ENCODE measurements at places on chromosomes 11 and 22.

- DNase-seq, result peak; percentile 31
These were observed 15.9 kb downstream of the PTPN5 start for GRCh38 chr11:18775492-18776292.

DNA sequence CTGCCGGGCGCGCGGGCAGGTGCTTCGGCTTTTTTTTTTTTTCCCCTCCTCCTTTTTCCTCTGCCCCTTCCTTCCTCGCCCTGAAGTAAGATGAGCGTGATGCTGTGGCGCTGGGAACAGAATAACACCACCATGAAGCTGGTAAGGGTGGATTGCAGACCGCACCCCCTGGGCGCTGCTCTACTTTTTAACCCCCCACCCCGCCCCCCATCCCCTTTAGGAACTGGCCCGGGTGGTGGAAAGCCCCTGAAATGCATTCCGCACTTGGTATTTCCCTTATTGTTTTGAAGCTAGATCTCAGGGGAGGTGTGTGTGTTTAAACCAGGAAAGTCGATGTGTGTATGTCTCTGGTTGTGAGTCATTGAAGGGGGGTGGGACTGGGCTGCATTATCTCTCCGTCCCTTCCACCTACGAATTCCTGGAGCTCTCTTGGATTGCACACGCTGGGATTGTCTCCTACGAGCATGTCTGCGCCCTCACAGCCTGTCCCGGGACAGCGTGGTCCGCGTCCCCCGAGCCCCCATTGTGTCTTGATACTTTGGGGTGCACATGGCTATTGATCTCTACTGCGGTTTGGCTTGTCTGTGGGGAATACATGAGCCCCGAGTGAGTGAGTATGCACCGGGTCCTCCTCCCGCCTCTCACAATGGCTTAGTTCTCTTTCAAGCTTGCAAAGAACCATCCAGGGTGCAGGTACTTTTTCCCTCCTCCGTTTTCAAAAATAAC, 64.9 kb downstream of the NAV2 start:
- no peak for DNase-seq

DNA sequence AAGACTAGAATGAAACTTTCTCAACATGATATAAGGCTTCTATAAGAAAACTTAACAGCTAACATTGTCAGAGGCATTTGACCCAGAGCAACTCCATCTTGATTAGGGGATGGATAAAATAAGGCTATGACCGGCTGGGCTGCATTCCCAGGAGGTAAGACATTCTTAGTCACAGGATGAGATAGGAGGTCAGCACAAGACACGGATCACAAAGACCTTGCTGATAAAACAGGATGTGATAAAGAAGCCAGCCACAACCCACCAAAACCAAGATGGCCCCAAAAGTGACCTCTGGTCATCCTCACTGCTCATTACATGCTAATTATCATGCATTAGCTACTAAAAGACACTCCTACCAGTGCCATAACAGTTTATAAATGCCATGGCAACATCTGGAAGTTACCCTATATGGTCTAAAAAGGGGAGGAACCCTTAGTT, 135.2 kb downstream of the TTC28 start:
- no peak for DNase-seq

- DNase-seq, result peak; percentile 88
These were observed at the start of the genes NUDT22 and TRPT1 for GRCh38 chr11:64225608-64226506. Gene NUDT22 (plus strand): TSS chr11:64226274. CDS start chr11:64226653, 379 bp downstream. Gene TRPT1 (minus strand): TSS chr11:64226186. CDS start chr11:64225860, 326 bp downstream.

GRCh38 chr22:31618057-31618456, 44.0 kb downstream of the PISD start:
- no peak for DNase-seq

GRCh38 chr11:67040147-67040546, 16.5 kb upstream of the RHOD start:
- DNase-seq, result no peak

GRCh38 chr11:87428266-87428665, 390.5 kb downstream of the TMEM135 start:
- no peak for DNase-seq

DNA sequence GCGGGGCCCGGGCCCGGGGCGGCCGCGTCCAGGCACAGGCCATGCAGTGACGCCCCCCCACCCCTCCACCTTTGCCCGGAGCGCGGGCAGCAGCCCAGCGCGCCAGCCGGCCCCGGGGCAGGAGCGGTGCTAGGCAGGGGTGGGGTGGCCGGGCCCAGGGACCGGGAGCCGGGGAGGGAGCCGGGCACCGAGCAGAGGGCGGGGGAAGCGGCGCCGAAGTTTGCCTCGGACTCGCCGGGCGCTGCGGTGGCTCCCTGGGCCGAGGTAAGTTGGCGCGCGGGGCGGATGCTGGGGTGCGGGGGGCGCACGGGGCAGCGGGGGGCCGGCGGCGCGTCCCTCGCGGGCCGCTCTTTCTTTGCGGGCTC, 332 bp downstream of the TEAD1 start:
- DNase-seq, result peak; percentile 7

GRCh38 chr11:68661014-68661413, 23.3 kb upstream of the GAL start:
- no peak for DNase-seq

- DNase-seq, result no peak
These were observed 100.1 kb downstream of the RDX start for GRCh38 chr11:110196241-110196754.

GRCh38 chr11:64581057-64581523, 9.9 kb upstream of the SLC22A12 start:
- no peak for DNase-seq

DNA sequence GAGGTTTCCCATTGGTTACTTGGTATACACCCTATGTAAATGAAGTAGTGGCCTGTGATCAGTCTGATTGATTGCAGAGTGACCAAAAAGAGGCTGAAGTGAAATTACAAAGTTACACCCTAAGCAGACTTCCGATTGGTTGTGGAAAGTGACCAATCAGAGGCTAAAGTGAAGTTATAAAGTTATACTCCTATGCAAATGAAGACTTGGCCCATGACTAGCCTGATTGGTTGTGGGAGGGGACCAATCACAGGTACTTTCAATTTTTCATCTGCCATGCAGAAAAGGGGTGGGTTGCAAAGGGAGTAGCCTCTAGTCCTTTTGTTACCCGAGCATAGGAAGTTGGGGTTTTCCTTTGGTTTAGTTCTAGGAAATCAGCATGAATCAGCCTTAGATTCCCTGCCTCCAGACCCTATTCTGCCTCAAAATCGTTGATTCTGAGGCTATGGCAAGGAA, 18.1 kb upstream of the CSTF3 start:
- no peak for DNase-seq

DNA sequence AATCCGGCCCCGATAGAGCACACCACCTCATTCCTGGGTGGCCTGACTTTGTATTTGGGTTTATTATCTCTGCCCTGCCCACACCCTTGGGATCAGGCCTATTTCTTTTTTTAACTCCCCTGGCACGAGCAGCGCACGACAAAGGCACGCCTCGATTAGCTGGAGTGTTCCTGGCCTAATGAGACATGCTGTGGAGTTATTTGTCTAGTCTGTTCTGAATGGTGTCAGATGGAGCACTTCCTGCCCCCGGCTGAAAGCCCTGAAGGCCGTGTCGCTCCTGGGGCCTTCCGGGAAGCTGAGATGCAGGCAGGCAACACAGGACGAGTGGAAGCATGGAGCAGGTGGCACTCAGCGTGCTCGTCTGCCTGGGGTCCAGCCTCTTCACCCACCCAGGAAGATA, 47.1 kb downstream of the LARGE1 start:
- no peak for DNase-seq

DNA sequence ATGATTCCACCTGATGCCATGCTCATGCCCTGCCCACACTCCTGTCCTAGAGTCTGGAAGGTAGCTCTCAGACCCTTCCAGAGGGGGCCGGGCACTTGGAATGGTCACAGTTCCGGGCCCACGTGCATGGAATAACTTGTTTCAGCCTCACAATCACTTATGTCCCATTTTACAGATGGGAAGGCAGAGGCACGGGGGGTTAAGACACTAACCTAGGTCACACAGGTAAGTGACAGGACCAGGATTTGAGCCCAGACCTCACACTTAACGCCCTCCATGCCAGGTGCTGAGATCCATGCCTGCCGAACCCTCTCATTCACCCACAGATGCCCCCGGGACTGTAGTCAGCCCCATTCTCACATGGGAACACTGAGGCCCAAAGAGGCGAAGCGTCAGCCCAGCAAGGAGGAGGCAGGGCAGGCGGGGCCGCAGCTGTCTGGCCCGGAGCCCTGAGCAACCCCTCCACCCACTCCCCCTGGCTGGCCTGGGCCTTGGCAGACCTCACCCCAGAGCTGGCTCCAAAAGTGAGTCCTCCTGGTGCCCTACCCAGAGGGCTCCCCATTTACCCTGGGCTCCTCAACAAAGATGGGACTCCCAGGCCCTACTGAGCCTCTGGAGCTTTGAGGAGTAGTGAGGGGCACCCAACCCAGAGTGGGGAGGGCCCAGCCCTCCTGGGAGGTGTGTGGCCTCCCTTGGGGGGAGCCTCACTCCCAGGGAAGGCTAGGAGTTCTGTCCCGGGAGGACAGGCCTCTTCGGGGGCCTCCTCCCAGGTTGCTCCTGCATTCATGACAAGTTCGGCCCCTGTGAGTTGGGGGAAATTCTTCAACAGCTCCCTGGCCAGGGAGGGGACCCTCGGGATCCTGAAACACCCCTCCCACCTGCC, 2.4 kb upstream of the ALDH3B1 start:
- DNase-seq, result no peak

GRCh38 chr11:16881074-16881709, 133.0 kb downstream of the PLEKHA7 start:
- no peak for DNase-seq

DNA sequence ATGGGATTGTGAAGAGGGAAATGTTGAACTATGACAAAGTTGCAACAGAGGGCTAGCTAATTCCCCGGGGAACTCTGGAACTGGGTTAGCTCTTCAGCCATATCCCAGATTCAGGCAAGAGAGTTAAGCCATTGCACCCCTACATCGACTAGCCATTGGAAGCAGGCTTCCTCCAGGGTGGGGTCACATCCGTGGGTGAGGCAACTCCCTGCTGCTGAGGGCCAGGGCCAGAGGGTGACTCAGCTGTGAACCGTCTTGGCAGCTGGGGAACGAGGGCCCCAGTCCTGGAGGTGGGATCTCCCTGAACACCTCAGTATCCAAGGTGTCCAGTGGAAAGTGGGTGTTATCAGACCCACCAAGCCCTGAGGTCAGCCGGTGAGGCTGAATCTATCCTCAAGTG, 41.1 kb downstream of the RPS6KA4 start:
- no peak for DNase-seq

DNA sequence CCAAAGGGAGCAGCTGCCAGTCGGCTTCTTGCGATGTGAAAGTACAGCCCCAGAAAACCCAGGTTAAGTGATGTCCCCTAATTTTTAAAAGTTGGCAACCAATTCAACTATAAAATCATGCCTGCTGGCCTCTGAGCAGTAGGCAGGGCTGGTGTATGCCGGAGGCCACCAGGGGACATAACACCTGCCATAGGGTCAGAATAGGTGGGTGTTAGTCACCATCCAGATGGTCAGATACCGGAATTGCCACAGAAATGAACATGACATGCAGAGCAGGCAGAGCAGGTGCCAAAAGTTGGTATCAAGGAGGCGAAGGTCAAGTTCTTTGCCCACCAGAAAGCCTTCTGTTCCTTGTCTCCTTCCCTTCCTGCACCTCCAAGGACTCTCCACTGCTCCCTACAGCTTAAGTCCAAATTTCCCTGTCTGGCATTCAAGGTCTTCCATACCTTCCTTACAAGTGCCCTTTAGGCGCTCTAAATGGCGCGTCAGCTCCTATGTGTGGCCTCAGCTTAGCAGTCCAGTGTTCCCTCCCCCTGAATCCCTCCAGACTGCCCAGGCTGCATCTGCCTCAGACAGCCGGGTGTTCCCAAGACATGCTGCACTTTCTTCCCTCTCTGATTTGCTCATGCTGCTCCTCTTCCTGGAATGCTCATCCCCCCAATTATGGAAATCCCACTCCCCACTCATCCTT, 45.1 kb downstream of the PTPRJ start:
- DNase-seq, result no peak

GRCh38 chr22:25509374-25509791, 55.1 kb upstream of the GRK3 start:
- DNase-seq, result no peak

DNA sequence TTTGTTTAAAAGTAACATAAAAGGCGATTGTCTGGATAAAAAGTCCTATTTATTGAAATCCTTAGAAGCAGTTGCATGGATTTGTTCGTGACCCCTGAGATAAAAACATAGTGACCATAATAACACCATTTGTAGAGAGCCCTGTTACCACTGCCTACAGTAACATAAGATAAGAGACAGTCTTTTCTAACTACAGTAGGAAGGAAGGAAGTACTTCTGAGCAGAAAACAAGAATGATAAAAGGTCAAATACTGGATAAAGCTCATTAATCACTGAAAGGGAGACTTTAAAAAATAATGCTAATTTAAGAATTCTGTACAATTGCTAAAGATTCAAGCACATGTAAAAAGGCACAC, 47.1 kb upstream of the SOX6 start:
- no peak for DNase-seq

DNA sequence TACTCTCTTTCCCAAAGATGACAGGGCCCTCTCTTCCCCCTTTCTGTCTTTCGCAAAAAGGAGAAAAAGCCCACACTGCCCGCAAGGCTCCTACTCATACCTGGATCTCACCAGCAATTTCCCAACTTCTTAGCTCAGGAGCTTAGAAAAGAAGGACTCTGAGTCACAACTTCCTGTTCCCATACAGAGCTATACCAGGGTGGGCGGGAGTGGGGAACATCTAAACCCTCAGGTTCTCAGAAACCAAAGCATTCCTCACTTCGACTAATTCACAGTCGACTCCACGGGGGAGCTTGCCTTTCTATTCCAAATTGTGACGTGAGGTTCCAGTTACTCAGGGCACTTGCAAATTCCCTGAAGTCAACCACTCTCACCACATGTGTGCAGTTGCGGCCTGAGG, 61.9 kb downstream of the MTNR1B start:
- no peak for DNase-seq

DNA sequence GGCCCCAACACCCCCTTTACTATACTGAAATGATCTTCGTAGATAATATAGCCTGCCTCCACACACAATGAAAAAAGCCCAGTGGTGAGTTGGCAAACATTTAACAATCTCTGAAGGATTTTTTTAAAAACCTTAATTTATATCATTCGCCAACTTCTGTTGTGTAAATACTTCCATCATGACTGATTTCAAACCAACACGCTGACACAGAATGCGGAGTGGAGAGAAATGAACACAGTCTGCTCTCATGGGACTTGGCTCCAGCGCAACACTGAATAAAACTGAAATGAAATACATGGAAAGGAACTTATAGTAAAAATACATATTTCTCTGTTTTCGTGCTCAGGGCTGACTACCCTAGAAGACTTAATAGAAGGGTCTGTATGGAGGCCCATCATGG, 61.3 kb upstream of the WNT11 start:
- no peak for DNase-seq

GRCh38 chr22:50197000-50197800, 3.6 kb upstream of the SELENOO start:
- DNase-seq, result no peak

GRCh38 chr11:376531-377173, 7.4 kb downstream of the B4GALNT4 start:
- no peak for DNase-seq

DNA sequence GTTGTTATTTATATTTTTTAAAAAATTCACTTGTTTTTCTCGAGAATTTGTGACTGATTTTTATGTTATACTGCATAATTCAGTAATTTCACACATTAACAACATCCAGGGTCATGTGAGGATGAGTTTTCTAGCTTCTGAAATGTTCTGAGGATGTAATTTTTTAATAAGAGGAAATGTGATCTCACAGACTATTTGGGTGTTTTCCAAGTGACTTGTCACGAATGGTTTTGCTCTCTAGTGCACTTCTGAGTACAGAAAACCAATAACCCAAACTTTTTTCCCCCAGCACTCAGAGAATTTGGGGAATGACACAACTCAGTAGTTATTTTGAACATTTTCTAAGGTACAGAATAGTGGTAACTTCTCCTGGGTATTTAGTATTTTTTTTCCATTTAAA, 821.1 kb upstream of the ARHGAP42 start:
- no peak for DNase-seq

GRCh38 chr11:38384568-38384967, 1786.5 kb upstream of the RAG2 start:
- no peak for DNase-seq

Data from activated CD4-positive, alpha-beta T cell treated with anti-CD3 and anti-CD28 coated beads, Interleukin-2, amount 50 U/mL, for 1 hour (primary cell).